ENCODE measurements at places on chromosomes 3 and 15.

GRCh38 chr3:194687638-194688199 is 2.0 kb downstream of the FAM43A start:
- peak; percentile 80 for DNase-seq

DNA sequence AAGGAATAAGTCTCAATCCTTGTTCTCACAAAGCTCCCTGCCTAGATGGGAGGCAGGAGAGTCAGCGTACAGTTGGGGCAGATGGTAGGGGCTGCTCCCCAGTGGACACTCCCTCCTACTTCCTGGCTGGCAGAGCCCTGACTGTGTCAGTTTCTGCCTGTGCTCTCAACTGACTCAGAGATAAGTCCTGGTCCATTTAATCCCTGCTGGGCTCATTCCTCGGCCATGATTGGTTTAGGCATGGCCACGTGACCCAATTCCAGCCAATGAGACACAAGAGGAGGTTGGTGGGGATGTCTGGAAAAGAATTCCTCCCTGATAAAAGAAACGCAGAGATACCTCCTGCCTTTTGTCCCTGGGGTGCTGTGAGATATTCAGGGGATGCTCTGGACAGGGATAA is 118.1 kb upstream of the SLC6A11 start:
- DNase-seq: no peak

- no peak for DNase-seq
Measured at GRCh38 chr3:64454179-64454578, 228.9 kb upstream of the PRICKLE2 start.

GRCh38 chr3:98536456-98537017 is 4.8 kb downstream of the GPR15 start:
- DNase-seq: no peak

GRCh38 chr3:67484085-67484484 is 170.3 kb downstream of the SUCLG2 start:
- no peak for DNase-seq

DNA sequence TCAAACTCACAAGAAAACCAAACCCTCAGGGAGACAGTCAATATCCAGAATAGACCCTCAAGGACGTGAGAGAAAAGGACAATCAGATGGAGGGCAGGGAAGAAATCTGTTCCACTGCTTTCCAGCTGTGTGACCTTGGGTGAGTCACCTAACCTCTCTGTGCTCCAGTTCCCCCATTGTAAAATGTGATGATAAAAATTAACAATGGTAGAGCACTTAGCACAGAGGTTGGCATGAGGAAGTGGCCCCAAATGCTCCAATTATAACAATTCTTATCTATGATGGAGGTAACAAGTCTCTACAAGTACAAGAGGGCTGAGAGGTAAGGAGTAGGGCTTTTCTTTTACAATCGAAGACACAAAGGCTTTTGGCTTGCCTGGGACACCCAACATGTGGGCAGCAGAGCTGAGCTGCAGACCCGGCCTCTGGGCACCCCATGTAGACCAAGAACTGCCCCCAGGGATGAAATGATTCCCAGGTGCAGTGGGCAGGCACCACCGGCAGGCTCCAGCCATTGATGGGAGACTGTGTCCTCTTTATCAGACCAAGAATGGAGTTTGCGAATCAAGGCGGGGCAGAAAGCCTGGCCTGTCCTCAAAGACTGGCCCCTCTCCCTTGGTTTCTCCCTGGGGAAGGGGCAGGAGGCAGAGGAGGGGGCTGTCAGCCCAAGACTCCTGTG is 22.0 kb downstream of the WNT7A start:
- DNase-seq: no peak

GRCh38 chr3:142315083-142315482 is 89.7 kb upstream of the GK5 start:
- DNase-seq: no peak

DNA sequence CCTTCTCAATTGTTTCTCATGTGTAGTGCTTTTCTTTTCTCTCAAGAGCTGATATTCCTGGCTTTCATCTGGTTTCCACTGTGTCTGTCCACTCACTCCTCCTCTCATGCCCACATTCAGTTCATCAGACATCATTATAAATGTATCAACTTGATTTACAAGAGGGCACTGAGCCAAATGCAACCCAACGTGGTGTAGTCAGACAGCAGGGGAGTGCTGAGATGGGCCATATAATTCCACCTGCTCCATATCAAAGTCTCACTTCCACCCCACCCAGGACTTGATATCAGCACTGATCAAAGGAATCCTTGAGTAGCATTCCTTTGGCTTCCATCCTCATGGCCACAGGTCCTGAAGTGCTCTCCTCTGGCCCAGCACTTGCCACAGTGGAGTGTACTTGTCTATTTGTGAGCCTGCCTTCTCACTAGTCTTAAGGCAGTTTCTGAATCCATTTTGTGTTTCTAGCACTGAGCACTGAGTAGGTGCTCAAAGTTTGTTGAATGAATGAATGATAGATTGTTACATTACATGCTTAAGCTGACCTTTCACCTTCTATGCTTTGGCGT is 252.8 kb downstream of the CLSTN2 start:
- no peak for DNase-seq

- DNase-seq: no peak
Measured at GRCh38 chr3:197545101-197545500, 10.7 kb downstream of the BDH1 start.

Data from CD4-positive, alpha-beta T cell treated with Interleukin-17A for 4 hours (primary cell).